SK-N-SH (cell line): ENCODE measurements at places on chromosomes 1 and 21.

DNA sequence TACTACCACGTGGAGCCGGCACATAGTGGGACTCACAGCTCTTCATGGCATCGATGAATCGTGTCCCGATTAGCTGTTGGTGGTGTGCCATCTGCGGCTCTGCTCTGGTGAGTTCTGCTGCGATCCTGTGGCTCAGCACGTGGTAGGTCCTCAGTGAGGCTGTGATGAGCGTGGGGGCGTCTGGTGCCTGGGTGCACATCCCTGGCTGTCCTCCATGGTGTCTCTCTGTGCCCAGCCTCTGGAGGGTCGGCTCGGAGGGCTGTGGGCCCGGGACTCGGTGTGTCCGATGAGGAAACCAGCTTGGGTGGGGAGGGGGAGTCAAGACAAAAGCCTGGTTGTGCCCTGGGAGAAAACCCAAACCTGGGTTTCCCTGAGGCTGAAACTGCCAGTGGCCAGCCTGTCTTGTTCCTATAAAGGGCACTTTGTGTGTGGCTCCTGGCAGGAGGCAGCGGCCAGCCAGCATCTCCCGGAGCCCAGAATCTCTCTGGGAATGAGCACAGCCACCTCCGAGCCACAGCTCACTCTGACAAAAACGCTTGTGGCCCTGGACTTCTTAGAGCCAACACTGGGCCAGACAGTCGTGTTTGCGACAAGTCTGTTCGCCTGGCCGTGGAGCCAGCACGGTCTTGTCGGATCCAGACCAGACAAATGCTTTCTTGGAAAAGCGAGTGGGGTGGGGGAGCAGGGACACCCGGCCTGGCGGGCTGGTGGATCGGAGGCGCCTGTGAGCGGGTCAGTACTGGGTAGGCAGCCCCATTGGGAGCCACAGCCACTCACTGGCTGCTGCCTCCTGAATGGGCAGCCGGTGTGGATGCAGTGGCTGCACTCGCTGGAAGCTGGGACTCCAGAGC is 31.8 kb downstream of the SPSB1 start:
- no peak for DNase-seq

DNA sequence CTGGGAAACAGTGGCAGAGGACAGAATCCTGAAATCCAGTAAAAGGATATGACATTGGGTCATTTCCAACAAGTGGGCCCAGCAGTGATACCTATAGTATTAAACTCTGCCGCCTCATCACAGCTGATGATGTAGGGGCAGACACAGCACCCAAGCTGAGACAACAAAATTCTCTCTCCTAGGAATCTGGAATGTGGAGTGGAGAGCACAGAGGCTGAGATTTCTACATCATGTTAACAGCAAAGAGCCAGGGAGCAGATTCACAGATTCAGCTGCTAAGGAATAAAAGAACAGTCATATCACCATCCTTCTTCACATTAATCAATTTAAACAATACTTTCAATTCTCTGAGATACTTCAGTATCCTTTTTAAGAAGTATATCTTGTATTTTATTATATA is 61.9 kb downstream of the CRP start:
- DNase-seq, result no peak

DNA sequence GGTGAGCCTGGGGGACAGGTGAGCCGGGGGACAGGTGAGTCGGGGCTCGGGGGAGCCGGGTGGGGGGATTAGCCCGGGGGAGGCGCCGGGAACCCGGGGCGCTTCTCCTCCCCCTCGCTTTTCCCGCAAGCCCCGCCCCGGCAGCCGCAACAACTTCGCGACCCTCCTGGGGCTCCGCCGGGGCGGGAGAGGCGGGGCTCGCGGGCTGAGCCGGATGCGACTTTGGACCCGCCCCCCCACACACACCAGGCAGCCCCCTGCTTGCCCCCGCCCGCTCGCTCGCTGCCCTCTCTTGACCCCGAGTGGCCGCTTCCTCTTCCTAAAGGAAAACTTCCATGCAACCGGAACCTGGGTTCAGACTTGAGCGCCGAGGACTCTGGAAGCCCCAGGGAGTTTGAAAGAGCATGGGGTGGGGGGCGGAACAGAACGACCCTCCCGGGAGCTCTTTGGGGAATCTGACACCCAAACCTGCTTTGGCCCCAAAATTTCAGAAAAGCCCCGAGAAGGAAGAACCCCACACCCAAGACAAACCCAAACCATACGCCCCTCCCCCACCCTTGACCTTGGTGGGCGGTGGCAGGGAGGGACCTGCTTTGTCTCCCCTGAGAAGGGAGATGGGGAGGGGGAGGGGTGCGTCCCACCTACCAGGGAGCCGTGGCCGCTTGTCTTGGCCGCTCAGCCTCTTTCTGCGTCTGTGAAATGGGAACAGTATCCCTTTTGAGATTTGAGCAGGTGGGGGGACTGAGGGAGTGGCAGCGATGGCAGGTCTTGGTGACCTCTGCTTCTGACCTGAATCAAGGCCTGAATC is 550 bp downstream of the ARHGEF16 start:
- peak; percentile 74 for DNase-seq

GRCh38 chr1:26797627-26798026 is 9.9 kb downstream of the PIGV start:
- DNase-seq, result no peak

- DNase-seq, result peak; percentile 69
Measured at GRCh38 chr1:9615316-9616063, 26.8 kb downstream of the TMEM201 start.

DNA sequence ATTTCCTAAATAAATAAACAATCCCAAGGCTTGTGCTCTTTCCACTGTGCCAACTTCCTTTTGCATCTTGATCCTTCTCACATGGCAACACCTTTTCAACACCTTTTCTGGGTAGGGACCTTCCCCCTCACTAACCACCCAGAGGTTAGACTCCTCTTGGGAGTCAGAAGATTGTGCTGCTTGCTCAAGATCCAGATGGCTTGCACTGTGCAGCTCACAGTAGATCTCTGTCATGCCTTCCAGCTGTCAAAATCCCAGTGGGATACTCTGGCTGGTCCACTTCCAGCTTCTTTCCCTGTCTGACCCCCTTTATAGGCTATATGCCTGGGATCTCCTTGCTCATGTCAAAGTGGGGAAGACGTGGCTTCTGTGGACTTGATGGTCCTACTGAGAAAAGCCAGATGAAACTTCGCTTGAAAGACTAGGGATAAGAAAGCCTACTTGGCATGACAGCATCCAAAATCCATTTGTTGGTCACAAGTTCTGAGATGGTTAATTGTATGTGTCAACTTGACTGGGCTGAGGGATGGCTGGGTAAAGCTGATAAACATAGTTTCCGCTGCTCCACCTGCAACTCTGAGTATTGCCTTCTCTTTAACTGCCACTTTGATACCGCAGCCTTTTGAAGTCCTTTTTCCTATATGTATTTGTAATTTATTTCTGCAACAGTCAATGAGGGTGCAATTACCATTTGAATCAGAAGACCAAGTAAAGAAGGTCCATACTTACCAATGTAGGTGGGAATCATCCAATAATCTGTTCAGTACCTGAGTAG is 74.5 kb downstream of the S1PR1 start:
- DNase-seq, result no peak

DNA sequence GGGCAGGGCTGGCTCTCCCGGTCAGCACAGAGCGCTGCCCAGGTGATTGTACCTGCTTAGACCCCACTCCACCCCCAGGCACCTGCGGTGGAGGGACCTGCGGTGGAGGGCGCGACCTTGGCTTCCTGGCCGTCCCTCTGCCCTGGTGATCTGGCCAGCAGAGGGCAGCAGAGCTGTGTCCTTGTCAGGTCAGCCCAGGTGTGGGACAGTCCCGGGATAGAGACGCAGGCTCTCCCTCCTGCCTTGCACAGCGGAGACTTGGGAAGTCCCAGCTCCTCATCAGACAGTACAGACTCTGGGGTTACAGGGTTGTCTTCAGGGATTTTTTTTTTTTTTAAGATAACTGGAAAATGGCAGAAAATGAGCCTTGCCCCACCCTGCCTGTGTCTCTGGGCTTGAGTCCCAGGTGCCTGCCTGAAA is 10.0 kb downstream of the SLX9 start:
- peak; percentile 95 for DNase-seq

DNA sequence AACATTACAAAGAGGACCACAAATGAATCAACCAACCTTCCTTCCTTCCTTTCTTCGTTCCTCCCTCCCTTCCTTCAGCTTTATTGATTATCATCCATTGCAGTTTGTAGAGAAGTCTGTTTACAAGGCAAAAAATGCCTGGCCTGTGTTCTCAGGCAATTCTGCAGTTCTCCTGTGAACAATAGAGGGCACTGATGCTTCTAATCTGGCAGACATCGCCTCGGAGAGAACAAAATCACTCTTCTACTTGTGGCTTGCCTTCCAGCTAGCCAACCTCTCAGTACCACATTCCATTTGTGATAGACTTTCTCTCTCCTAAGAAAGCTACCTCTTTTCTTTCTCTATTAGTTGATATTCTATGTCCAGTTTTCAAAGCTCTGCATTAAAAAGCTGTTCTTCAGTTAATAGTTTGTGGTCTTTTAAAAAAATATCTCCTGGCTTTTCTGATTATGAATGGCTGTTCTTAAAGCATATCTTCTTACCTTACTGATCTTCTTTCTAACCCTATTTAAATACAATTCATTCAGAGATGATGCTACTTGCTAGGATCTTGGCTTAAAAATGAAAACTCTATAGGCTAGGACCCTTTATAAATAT is 26.9 kb upstream of the ESRRG start:
- DNase-seq, result peak; percentile 33

GRCh38 chr1:202362212-202362611 is 13.7 kb downstream of the PPP1R12B start:
- no peak for DNase-seq

GRCh38 chr1:165080253-165080896 is 276.1 kb downstream of the LMX1A start:
- DNase-seq, result no peak

GRCh38 chr1:236522937-236523703 is 662 bp upstream of the LGALS8 start:
- no peak for DNase-seq

GRCh38 chr1:119364640-119365039 is 3.9 kb upstream of the HAO2 start:
- no peak for DNase-seq

GRCh38 chr1:12604986-12605385 is 13.0 kb downstream of the DHRS3 start:
- no peak for DNase-seq

GRCh38 chr1:6526316-6526715 is 28.0 kb downstream of the NOL9 start:
- no peak for DNase-seq

- no peak for DNase-seq
Measured at GRCh38 chr1:216531263-216532239, 108.3 kb upstream of the USH2A start.

DNA sequence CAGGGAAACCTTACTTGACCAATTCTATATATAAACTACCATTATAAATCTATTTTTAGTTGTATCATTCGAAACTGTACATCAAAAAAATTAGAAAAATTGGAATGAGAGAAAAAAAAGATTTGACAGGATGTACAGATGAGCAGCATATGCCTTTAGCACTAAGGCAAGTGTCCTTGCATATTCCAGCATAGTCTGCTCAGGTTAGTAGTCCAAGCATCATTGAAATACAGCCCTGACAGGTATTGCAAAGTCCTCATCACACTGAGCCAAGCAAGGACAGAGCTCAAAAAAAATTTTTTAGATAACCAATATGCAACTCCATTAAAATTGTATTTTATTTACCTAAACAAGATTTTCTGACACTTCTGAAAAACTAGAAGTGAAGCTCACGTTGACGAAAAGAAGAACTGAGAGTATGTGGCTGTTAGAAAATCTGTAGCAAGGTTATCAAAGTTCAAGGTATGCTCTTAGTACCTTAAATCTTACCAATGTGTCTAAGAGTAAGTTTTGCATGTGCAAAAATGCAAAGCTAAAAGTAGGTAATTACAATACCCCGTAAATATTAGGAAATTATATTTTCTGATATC is 465.6 kb upstream of the ADGRL4 start:
- no peak for DNase-seq

GRCh38 chr1:244191581-244191980 is 140.5 kb downstream of the ZBTB18 start:
- no peak for DNase-seq

DNA sequence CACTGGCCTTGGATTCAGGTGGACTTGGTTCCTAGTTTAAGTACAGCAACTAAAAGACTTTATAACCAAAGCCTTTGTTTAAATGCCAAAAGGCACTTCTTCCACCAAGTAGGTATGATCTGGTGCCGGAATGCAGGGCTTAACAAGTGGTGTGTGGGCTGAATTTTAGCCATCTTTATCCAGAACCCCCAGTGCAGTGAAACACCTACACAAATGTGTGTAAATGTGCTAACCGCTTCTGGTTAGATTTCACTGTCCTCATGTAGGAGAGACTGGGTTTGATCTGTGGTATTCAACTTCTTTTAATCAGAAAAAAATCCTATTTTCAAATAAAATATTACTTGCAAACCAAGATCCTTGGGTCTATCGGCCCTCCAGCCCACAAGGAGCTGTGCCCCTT is 10.3 kb downstream of the SLAMF1 start:
- no peak for DNase-seq

GRCh38 chr21:36664662-36664990 is 34.3 kb upstream of the SIM2 start:
- DNase-seq, result no peak

GRCh38 chr1:96804648-96805047 is 83.1 kb downstream of the PTBP2 start:
- no peak for DNase-seq
